ENCODE measurements at places on chromosomes 1 and 21. TPM values are rescaled to one million over a fixed set of nuclear protein-coding genes. Genes with fewer than 3 reads are reported as not detected.

DNA sequence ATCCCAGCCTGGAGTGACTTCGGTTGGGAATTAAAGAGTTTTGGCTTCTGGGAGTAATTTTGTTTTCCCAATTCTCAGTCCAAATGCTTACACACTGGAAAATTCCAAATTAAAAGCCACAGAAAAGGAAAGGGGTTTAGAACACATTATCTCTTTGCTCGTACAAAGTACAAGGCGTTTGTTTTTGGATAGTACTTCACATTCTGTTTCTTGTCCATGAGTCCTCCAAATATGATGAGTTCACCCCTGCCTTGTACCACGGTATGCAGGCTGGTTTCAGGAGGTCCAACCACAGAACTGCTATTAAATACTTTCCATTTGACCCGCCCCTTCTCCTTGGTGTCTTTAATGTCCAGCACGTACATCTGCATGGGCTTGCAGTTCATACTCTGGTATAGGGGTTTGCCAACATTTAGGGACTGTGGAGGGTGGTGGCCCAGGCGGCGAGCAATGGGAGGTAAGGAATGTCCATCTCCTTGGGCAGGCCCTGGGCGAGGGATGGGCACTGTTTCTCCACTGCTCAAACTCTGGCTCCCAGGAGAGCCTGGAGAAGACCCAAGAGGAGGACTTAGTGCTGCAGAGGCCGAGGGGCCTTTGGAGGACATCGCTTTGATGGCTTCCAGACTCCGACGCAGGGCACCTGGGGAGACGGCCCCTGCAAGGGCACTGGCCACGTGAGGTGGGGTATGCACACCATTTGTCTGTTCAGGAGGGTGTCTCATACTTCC is 13.7 kb upstream of the CPLANE2 start:
- no peak for DNase-seq
- no peak overlapping the region for H3K27ac ChIP-seq
- H3K27me3 ChIP-seq = peaks cover 1% of the 10 kb centered on the region
- H3K36me3 ChIP-seq = no peaks in the 10 kb centered on the region

GRCh38 chr1:29687601-29688244 is 451.4 kb downstream of the PTPRU start:
- H3K36me3 ChIP-seq = no peaks in the 10 kb centered on the region
- no peak for DNase-seq
- H3K27me3 ChIP-seq = no peaks in the 10 kb centered on the region
- peaks cover 48% of the 10 kb centered on the region for H3K4me1 ChIP-seq

Gene DIRAS3
- total RNA-seq = not detected

DNA sequence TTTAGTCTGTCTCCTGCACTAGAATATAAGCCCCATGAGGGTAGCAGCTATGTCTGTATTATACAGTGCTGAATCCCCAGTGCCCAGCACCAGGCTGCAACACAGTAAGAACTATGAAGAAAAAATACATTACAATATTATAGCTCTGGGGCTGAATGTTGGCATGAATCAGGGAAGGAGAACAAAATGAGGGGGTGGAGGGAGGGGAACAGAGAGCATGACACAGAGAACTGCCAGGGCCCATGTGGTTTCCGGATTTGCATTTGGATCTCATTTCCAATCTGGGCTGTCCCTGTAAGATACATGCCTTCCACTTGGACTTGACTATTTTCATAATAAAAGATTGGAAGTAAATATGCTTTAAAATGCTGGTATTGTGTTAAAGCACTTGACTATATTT is 35.8 kb downstream of the C1orf198 start:
- H3K36me3 ChIP-seq = peaks cover 1% of the 10 kb centered on the region
- H3K4me3 ChIP-seq = no peak overlapping the region
- H3K27ac ChIP-seq = no peak overlapping the region
- peaks cover 3% of the 10 kb centered on the region for H3K4me1 ChIP-seq
- DNase-seq = no peak

DNA sequence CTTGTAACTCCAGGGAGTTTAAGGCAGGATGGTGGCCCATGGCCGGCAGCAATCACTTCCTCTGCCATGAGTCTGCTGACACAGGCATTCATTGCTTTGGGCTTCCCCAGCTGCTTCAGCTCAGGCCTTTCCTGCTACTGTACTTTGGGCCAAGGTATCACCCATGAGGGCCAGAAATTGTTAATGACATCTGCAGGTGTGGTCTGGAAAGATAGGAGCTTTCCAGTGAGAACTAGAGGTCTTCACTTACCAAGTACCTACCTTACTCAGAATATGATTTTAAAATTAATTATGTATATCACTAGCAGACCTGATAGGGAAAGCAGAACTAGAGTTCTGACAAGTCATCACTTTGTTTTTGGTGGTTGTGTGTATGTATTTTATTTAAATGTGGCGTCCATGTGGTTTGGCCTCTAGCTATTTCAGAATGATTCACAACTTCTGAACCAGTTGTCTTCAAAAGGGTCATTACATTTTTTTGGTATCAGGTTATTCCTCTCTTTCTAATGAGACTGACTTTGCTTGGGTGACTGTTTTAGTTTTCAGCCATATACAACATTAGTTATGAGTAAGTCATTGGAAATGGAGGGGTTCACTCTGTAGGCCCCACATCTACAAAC is 2.7 kb downstream of the RGL1 start:
- no peak overlapping the region for H3K4me3 ChIP-seq

DNA sequence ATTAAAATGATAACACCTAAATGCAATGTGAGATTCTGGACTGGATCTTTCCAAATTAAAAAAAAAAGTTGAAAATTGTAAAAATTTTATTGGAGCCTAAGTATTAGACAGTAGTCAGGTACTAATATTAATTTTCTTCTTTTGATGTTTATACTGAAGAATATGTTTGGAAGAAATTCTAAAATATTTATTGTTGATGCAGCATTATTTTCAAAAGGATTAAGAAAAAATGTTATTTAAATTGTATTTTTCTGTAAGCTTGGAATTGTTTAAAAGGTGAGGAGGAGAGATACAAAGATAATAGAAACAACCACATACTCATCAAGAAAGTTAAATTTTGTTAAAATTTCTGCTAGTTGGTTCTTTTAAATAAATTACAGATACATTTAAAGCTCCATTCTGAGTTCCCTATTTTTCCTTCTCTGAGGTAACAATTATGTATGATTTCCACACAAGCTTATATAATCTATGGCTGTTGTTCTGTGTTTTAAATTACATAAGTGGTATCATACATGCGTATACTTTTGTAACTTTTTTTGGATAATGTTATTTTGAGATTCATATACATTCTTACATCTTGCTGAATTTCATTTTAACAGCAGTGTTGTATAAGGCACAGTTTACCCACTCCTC is 180.3 kb upstream of the RGS18 start:
- peaks cover 13% of the 10 kb centered on the region for H3K36me3 ChIP-seq
- H3K27ac ChIP-seq = no peak overlapping the region
- DNase-seq = no peak
- no peaks in the 10 kb centered on the region for H3K4me1 ChIP-seq
- no peak overlapping the region for H3K4me3 ChIP-seq

Gene DMRTA2
- total RNA-seq = 0.42 TPM

- H3K36me3 ChIP-seq = no peaks in the 10 kb centered on the region
- H3K4me1 ChIP-seq = no peaks in the 10 kb centered on the region
- no peak overlapping the region for H3K4me3 ChIP-seq
- no peak overlapping the region for H3K27ac ChIP-seq
- DNase-seq = no peak
Measured at GRCh38 chr1:182121787-182122186, 60.3 kb upstream of the ZNF648 start.

GRCh38 chr1:214050513-214051401 is 63.0 kb downstream of the PROX1 start:
- no peak overlapping the region for H3K4me3 ChIP-seq
- H3K27me3 ChIP-seq = no peaks in the 10 kb centered on the region
- H3K4me1 ChIP-seq = no peaks in the 10 kb centered on the region
- H3K36me3 ChIP-seq = peaks cover 14% of the 10 kb centered on the region
- no peak overlapping the region for H3K27ac ChIP-seq

Gene SRSF10
- 158 TPM for total RNA-seq

- peak within 1 kb of the TSS; percentile 89 for H3K4me3 ChIP-seq
- peaks cover 31% of the 10 kb centered on the region for H3K4me1 ChIP-seq
- peaks cover 4% of the 10 kb centered on the region for H3K36me3 ChIP-seq
- peak within 1 kb of the TSS; percentile 31 for H3K27ac ChIP-seq
- peaks cover 15% of the 10 kb centered on the region for H3K27me3 ChIP-seq
- peak; percentile 78 for DNase-seq
Measured at GRCh38 chr21:41766883-41767605, at the start of gene RIPK4. Gene RIPK4, minus strand, starts transcription at chr21:41767052. Its CDS starts 11 bp downstream, at chr21:41767041.

Gene CNN3
- total RNA-seq = 383 TPM

GRCh38 chr1:203638103-203638475 is 11.5 kb downstream of the ATP2B4 start:
- peaks cover 10% of the 10 kb centered on the region for H3K27me3 ChIP-seq
- no peaks in the 10 kb centered on the region for H3K36me3 ChIP-seq
- peaks cover 39% of the 10 kb centered on the region for H3K4me1 ChIP-seq
- H3K4me3 ChIP-seq = no peak overlapping the region

Gene FCGR2B
- total RNA-seq = not detected

DNA sequence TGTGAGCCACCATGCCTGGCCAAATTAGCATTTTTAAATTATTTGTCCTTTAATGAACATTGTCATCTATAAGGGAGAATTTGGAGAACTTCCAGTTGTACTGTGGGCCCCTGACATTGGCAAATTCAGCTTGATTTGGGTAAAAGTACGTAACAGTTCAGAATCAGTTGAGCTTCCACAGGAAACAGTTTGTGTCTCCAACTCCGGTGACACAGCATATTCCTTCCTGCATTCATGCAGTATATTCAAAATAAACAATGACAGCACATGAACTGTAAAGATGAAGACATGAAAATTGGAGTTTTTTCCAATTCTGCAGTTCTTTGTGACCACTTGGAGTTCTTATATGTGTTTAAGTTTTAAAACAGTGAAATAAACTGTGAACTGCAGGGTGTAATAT is 28.2 kb downstream of the RNF220 start:
- no peaks in the 10 kb centered on the region for H3K36me3 ChIP-seq
- no peak overlapping the region for H3K4me3 ChIP-seq
- H3K27me3 ChIP-seq = no peaks in the 10 kb centered on the region

DNA sequence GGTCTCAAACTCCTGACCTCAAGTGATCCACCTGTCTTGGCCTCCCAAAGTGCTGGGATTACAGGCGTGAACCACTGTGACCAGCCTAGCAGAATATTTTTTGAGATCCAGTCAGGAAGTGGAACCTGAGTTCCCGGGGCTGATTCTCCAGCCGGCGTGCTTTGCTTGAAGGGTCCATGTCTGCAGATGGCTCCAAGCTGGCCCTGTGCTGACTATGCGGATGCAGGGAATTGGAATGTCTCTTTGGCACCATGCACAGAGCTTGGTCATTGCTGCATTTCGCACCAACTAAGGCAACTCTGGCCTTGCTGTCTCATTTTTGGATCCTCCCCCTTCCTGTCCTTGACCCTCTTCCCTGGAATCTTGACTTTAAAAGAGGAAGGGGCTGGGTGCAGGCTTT is 28.1 kb downstream of the ARHGEF10L start:
- H3K36me3 ChIP-seq = no peaks in the 10 kb centered on the region
- H3K27me3 ChIP-seq = peaks cover 14% of the 10 kb centered on the region
- H3K4me3 ChIP-seq = peak overlapping the region; percentile 38
- H3K4me1 ChIP-seq = peaks cover 63% of the 10 kb centered on the region
- no peak for DNase-seq

DNA sequence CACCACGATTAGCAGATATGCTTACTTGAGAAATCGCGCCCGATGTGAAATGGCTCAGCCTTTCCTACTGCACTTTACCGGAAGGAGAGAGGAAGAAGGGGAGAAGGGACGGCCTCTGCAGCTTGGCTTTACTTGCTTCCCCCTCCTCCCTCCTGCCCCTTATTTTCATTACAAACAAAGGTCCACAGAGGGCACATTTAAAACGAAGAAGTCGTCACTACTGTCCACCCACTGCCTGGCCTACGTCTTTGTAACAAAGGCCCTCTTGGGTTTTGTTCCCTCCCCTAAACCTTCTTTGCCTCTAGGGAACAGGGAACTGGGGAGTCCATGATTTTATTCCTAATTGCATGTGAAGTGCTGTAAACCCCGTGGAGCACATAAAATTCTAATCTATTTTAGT is 308.5 kb downstream of the LMX1A start:
- H3K36me3 ChIP-seq = peaks cover 4% of the 10 kb centered on the region
- no peak for DNase-seq
- no peak overlapping the region for H3K27ac ChIP-seq
- H3K4me3 ChIP-seq = no peak overlapping the region

GRCh38 chr1:109354929-109355328 is 42.8 kb downstream of the SORT1 start:
- H3K4me3 ChIP-seq = no peak overlapping the region
- no peaks in the 10 kb centered on the region for H3K36me3 ChIP-seq
- no peak overlapping the region for H3K27ac ChIP-seq
- no peaks in the 10 kb centered on the region for H3K4me1 ChIP-seq
- peaks cover 1% of the 10 kb centered on the region for H3K27me3 ChIP-seq

- H3K36me3 ChIP-seq = no peaks in the 10 kb centered on the region
- H3K4me1 ChIP-seq = peaks cover 17% of the 10 kb centered on the region
- H3K4me3 ChIP-seq = no peak overlapping the region
- H3K27me3 ChIP-seq = no peaks in the 10 kb centered on the region
- peak; percentile 24 for DNase-seq
Measured at GRCh38 chr1:147496571-147497210, 44.6 kb upstream of the BCL9 start.

- DNase-seq = no peak
- peaks cover 3% of the 10 kb centered on the region for H3K27me3 ChIP-seq
- no peak overlapping the region for H3K4me3 ChIP-seq
- H3K27ac ChIP-seq = no peak overlapping the region
- H3K4me1 ChIP-seq = peaks cover 59% of the 10 kb centered on the region
- no peaks in the 10 kb centered on the region for H3K36me3 ChIP-seq
Measured at GRCh38 chr1:108007531-108007930, 42.6 kb upstream of the VAV3 start.

Gene AMY2A
- not detected for total RNA-seq

GRCh38 chr1:217482356-217483102 is 148.4 kb downstream of the GPATCH2 start:
- no peaks in the 10 kb centered on the region for H3K27me3 ChIP-seq
- DNase-seq = no peak
- H3K4me3 ChIP-seq = no peak overlapping the region
- no peak overlapping the region for H3K27ac ChIP-seq
- H3K36me3 ChIP-seq = peaks cover 14% of the 10 kb centered on the region

- H3K27me3 ChIP-seq = peaks cover 2% of the 10 kb centered on the region
- no peak for DNase-seq
- no peaks in the 10 kb centered on the region for H3K36me3 ChIP-seq
Measured at GRCh38 chr1:207920444-207921021, 9.6 kb upstream of the CD34 start.

GRCh38 chr1:155562581-155563376 is at the start of gene ASH1L:
Gene ASH1L, minus strand, starts transcription at chr1:155562803. Its CDS starts 41,284 bp downstream, at chr1:155521519.
- no peaks in the 10 kb centered on the region for H3K36me3 ChIP-seq
- peak; percentile 93 for DNase-seq
- H3K27me3 ChIP-seq = peaks cover 4% of the 10 kb centered on the region
- H3K4me3 ChIP-seq = peak within 1 kb of the TSS; percentile 96

Gene TSACC
- total RNA-seq = not detected

DNA sequence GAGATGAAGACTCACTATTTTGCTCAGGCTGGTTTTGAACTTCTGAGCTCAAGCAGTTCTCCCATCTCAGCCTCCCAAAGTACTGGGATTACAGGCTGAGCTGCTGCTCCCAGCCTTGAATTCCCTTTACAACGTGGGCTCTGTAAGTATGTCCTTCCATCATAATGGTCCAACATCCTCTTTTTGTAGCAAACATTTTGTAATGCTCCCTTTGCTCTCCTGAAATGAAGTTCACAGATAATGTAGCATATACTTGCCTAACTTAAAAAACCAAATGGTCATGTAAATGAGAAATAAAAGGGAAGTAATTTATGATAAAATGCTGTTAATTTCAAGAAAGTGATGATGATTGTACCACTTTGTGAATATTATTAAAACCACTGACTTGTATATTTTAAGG is 30.5 kb upstream of the THEM4 start:
- peaks cover 9% of the 10 kb centered on the region for H3K4me1 ChIP-seq
- H3K27me3 ChIP-seq = peaks cover 2% of the 10 kb centered on the region
- no peak overlapping the region for H3K27ac ChIP-seq
- DNase-seq = no peak
- H3K4me3 ChIP-seq = no peak overlapping the region

Data from glutamatergic neuron (in vitro differentiated cells).